ENCODE measurements at places on chromosomes 5 and 9.

DNA sequence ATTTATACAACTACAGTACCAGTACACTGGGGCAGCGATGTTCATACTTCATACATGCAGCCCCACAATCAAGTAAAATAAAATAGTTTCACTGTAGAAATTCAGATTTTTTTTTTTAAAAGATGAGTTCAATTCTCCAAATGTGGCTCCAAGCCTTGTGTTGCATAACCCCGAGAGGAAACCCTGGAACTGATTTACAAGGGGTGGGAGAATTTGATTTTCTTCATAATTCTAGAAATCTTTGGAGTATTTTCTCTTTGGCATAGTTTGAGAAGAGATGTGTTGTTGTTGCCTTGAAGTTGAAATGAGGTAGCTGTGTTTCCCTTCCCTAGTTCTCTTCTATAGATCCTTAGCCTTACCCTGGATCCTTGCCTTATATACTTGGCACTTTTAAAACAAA is 3.1 kb downstream of the RHOBTB3 start:
- DNase-seq = no peak

GRCh38 chr5:43677253-43677652 is 74.3 kb downstream of the NNT start:
- no peak for DNase-seq

DNA sequence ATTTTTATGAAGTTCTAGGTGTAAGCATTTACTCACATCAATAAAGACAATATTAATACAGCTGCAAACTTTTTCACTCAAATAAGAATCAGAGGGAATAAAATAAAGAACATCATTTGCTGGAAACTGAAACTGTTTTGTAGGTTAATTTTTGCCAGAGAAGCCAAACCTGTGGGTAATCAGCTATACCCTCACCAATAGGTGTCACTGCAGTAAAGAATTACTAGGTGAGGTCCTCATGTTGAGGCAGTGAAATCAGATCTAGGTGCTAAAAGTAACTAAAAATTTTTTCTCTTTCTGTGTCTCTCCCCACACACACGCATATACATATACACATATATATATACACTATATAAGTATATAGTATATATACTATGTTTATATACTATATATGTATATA is 1016.3 kb upstream of the SEMA6A start:
- DNase-seq = no peak

DNA sequence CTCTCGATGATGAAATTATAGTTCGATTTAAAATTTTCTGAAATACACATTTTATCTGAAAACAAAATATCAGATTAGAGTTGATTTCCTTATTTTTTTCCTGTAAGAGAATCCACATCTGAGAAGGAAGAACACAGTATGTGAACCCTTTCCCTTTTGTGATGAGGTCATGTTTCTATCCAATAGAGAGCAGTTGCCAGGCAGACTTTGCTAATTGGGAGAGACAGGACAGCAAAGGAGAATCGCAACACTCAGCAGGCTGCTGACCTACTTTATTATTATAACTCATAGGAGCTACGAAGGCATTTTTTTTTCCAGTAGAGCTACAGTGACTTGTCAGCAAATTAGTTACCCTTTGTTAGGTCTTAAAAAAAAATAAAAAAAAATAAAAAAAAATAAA is 242.1 kb downstream of the HCN1 start:
- DNase-seq = no peak

DNA sequence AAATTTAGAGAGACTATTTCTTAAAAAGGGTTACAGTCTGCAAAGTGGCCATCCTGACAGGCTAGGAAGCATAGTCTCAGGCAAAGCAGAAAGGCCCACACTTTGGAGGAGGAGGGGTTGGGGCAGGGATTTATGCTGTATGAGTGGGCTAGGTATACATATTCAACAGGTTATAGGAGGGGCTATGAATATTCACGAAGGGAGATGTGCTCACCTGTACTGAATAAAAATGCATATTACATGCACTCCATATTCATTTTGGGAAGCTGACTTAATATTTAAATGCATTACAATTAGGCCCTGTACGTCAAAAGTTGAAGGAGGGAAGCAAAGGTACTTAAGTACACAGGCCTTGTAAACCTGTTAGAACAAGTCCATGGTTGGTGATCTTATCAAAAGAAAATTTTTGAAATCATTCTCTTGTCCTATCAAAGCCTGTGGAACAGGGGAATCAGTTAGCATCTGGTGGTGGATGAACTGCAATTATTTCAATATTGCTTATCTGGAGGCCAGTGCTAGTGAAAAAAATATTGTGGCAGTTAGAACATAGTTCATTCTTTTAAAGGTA is 1.6 kb downstream of the CENPP start:
- no peak for DNase-seq

- DNase-seq = no peak
Observed at GRCh38 chr5:68494771-68495170, 279.2 kb downstream of the PIK3R1 start.

GRCh38 chr5:79745255-79745654 is 55.6 kb downstream of the CMYA5 start:
- no peak for DNase-seq

All from omental fat pad (tissue), 4 donors.